Common myeloid progenitor, CD34-positive (primary cell): ENCODE measurements at places on chromosomes 3 and 15.

- no peak for DNase-seq
Observed at GRCh38 chr3:123152687-123153086, 49.1 kb upstream of the SEC22A start.

GRCh38 chr3:134709561-134710312, 58.9 kb upstream of the KY start:
- no peak for DNase-seq

GRCh38 chr3:62551556-62551955, 178.2 kb upstream of the FEZF2 start:
- DNase-seq: no peak

DNA sequence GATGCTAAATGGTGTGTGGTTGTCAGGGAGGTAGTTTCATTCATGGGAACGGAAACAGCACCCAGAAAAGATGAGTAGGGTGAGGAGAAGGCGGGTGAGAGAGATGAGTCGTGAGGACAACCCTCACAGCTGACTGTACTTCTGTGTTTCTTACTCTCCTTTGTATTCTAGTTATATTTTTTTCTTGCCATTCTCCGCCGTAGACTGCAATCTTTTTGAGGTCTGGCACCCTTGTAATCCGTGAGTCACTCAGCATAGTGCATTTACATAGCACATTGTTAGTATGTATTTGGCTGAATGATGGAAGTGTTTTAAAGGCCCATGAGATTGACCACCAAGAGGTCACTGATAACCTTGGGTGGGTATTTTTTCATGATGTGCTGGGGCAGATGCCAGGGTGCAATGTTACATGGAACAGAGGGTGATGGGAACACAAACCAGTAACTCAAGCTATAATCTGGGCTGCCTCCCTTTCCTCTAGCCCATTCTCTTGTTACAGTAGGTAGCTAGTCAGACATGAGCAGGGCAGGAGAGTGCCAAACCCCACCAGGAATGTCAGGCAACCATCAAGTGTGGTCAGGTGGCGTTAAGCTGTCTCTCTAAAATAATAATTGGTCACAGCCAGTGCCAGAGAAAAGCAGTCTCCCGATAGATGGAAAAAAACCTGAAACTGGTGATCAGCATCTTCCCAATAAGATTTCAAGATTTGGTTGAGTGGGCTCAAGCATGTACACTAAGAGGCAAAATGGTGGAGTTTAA, 18.8 kb upstream of the DGKG start:
- no peak for DNase-seq

GRCh38 chr15:100339999-100340398, 1.8 kb downstream of the ADAMTS17 start:
- DNase-seq: no peak
